ENCODE measurements at places on chromosomes 12 and 14.

GRCh38 chr12:108299516-108299915, 39.6 kb downstream of the CMKLR1 start:
- DNase-seq, result no peak

DNA sequence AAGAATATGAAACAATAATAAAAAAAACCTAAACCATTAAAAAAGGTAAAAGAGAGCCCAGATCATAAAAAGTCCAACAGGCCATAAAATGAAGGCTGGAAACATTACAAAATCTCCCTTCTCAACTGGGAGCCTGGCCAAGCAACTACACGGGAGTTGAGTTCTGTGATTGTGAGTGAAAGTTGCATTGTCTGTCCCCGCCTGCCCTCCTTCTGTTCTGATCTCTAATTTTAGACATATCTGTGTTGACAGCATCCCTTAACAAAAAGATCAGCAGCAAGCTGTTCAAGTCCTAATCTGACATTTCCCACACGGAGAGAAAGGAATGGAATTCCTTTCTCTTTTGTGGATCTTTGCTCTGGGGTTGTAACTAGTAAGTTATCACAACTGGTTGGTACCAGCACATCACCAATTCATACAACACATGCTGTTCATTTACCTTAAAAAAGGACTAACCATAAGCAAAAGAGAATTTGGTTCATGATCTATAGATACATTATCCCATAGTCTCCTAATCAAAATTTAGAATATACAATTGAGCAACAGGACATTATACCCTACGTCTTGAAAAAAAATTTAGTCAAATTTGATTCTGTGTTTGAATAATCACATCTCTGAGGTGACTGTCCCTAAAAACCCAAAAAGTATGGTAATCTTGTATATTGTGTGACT, 205.1 kb upstream of the GZMB start:
- no peak for DNase-seq

DNA sequence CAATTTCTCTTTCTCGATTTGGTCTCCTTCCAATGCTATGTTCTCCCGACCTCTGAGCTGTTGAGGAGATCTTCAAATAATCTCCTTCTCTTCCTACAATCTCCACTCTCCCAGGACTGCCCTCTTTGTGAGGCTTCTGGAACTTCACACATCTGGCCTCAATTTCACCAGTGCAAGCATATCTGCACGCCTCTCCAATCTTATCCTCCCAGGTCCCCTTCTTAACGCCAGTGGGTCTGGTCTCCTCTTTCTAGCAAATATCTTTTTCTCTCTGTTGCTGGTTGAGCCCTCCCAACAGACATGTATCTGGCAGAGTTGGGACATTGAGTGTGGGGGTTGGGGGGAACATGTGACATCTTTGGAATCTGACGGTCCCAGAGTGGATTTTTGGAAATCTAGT, 17.9 kb downstream of the RTL1 start:
- no peak for DNase-seq

DNA sequence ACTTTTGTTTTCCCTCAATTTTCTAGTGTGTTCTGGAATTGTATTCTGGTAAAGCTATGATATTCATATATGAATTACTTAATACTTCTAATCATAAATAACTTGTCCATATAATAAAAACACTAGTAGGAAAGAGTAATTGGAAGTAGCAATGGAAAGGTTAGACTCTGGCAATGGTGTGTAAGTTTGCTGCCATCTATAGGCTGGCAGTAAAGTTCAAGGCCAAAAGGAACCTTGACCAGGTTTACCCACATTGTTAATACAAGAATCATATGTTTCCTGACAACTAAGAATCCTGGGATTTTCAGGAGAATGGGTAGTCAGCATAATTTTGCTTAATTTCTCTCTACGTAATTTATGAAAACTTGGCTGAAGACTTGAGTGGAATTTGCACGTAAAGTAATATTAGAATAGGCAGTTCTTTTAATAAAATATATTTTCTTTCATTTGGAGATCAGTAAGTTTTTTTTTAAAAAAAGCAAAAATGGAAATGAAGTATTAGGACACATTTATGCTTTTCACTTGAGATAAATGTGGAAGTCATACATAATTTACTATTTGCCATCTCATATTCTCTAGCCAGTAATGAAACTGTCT, 926.7 kb downstream of the GALC start:
- no peak for DNase-seq

DNA sequence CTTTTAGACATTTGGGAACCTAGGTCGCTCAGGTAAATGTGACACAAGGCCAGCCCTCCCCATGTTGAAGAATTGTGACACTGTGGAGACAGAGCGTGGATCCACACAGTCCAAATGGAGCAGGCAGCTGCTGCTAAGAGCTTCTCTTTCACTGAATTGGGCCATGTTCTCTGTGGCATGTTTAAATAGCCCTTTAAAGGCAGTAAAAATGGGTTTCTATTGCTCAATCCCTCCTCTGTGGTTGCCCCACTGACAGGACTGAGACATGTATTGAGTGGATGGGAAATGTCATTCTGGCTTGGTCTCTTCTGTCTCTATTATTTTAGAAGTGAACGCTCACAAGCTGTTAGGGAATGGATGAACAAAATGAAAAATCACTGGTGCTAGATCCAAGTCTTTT, 84.0 kb upstream of the PRICKLE1 start:
- no peak for DNase-seq

- DNase-seq, result peak; percentile 64
Observed at GRCh38 chr12:12334367-12335040, 15.5 kb downstream of the MANSC1 start.

DNA sequence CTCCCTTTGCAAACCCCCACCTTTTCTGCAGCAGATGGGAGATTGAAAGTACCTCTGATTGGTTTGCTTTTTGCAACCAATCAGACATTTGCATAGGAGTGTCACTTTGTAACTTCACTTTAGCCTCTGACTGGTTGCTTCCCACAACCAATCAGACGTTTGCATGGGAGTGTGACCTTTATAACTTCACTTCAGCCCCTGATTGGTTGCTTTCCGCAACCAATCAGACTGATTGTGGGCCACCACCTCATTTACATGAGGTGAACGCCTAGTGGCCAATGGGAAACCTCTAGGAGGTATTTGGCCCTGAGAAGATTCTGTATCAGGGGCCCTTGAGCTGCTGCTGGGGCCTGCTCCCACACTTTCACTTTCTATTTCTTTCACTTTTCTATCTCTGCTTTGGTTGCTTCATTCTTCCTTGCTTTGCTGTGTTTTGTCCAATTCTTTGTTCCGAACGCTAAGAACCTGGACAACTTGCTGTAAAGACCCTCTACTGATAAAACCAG, 106.0 kb upstream of the PRICKLE1 start:
- no peak for DNase-seq

DNA sequence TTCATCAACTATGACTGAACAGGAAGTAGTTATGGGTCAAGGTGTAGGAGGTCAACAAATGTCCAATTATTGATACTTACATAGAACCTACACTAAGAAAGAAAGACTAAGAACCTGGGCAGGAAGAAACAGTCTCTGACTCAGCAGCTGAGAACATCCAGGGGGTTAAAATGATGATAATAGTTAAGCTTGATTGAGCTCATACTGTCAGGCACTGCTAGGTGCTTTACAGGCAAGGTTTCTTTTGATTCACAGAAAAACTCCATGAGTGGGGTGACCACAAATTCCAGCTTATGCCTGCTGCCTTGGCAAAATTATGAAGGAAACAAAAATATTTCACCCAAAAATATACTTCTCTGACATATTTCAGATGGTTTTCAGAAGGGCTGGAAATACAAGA, 75.0 kb downstream of the ACADS start:
- no peak for DNase-seq

DNA sequence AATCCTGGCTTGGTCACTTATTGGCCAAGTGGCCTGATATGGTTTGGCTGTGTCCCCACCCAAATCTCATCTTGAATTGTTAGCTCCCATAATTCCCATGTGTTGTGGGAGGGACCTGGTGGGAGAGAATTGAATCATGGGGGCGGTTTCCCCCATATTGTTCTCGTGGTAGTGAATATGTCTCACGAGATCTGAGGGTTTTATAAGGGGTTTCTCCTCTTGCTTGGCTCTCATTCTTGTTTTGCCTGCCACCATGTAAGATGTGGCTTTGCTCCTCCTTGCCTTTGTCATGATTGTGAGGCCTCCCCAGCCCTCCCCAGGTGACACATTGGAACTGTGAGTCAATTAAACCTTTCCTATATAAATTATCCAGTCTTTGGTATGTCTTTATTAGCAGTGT, 18.8 kb upstream of the P2RX4 start:
- no peak for DNase-seq

DNA sequence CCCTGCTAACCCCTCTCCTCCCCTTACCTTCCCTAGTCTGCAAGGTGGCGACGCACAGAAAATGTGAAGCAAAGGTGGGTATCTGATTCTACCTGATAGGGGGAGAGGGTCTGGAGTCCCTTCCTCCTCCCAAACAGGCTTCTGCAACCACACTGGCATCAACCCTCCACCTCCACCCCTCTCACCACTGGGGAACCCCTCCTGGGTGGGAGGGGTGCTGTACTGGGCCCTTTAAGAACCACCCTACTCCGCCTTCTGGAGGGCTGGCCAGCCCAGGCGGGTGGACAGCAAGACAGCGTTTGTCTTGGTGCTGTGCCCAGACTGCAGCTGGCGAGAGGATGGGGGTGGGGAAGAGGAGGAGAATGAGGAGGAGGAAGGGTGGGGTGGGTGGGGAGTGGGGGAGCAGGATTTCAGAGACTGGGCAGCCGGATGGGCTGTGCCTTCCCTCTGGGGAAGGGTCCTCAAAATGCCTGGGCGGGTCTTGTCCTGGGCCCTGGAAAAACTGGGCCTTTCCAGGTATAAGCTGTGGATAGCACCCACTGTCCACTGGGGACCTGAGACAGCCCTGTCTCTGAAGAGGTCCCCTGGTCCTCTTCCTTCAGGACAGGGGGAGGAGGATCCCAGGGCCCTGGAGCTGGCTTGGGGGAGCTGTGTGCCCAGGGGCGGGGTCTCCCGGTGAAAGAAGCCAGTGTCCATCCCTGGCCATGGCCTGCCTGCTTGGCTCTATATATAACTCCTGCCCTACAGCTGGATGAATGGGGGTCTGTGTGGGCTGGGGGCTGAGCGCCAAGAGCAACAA, 2.8 kb downstream of the TNS2 start:
- DNase-seq, result no peak

DNA sequence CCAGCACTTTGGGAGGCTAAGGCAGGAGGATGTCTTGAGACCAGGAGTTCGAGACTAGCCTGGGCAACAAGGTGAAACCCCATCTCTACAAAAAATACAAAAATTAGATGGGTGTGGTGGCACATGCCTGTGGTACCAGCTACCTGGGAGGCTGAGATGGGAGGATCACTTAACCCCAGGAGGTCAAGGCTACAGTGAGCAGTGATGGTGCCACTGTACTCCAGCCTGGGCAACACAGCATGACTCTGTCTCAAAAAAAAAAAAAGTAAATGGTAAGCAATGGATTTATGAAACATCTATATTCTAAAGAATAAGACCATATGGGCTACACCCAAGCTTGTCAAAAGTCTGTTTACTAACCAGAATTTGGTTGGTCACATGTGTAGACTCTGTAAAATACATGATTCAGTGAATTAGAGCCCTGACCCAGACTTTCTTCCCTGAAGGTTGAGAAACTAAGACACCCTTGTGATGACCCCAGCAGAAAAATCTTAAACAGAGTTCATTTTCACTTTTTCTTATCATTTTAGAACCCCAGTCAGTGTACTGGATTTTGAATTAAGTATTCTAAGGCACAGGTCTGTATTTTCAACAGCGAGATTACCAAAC, 12.1 kb downstream of the FGD6 start:
- no peak for DNase-seq

- DNase-seq, result no peak
Observed at GRCh38 chr14:104878582-104878981, 13.5 kb downstream of the CEP170B start.

- DNase-seq, result no peak
Observed at GRCh38 chr12:42696406-42697149, 107.0 kb upstream of the PRICKLE1 start.

DNA sequence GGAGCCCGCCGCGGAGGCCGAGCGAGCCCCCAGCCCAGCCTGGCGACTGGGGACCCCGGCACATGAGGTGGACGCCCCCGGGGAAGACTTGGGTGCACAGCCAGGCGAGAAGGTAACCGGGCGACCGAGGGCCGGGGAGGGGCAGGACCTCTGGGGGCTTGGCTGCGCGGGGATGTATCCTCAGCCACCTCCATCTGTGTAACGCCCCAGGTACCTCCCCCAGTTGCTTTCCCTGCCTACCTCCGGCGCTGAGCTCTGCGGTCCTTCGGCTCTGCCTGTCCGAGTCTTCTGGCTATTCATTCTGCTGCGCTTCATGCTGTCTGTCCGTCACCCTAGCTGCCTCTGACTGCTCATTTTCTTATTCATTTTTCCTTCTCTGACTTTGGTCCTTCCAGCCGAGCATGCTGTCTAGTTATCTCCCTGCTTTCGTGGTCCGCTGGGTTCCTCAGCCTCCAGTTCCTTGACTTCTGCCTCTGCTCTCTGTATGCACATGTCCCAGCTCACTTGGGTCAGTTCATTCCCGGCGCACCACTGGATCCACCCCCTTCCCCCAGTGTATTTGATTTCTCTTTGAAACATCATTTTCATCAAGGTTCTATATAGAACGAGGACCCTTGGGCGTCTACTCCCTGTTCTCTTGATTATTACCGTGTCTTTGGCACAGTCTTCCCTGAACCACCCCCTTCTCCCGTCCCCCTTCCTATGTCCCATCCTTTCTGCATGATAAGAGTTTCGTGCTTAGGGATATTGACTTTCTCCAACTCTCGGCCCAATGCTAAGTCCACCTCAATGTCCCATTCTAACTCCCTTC, 612 bp downstream of the PHC1 start:
- DNase-seq, result peak; percentile 63

DNA sequence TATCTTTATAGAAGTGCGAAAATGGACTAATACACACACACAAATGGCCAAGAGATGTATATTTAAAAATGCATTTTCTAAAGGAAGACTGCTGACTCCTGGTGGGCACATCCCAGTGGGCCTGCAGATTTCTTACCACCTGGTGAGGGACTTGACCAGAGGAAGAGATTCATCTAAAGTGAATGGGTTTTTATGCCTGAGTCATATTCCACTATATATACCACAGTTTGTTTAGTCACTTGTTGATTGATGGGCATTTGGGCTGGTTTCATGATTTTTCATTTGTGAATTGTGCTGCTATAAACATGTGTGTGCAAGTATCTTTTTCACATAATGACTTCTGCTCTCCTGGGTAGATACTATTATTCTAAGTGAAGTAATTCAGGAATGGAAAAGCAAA, 277.3 kb downstream of the SLC16A7 start:
- DNase-seq, result no peak

DNA sequence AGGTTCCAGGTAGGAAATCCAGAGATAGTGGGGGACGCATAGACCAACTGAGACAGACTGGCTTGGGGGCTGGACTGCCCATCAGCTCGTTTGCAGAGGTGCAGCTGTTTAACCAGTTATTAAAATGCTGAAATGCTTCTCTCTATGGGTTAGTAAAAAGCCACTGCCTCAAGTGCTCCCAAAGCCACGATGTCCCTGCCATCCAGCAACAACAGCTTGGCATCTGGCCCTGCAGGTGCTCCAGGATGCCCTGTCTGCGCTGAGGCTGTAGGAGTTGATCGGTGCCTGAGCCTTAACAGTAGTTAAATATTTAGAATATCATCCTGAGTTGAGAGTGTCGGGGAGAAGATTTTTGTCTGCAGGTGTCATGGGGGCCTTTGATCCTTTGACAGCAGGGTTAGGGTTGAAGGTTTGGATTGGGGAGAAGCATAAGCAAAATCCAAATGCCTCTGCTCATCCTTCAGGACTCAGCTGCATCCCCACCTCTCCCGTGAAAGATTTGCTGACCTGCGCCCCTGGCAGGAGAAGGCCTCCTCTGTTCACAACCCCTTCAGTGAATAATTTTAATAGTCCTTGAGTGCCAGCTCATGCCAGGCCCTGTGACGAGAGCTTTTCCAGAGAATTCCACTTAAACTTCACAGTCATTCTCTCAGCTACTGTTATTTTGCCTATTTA, 127.3 kb upstream of the PWP1 start:
- DNase-seq, result no peak

- no peak for DNase-seq
Observed at GRCh38 chr12:52832985-52833905, 866 bp downstream of the KRT79 start.

All from activated naive CD4-positive, alpha-beta T cell treated with Interleukin-2 at 50 U/mL for 16 hours (primary cell).